ENCODE measurements at places on chromosomes 12 and 14.

- no peak for DNase-seq
These were observed 4.5 kb downstream of the B4GALNT1 start for GRCh38 chr12:57628280-57629191.

- peak; percentile 71 for DNase-seq
These were observed 7.5 kb downstream of the KLRG1 start for GRCh38 chr12:8996682-8997405.

GRCh38 chr14:33742166-33742565 lies 208.7 kb downstream of the EGLN3 start:
- no peak for DNase-seq

DNA sequence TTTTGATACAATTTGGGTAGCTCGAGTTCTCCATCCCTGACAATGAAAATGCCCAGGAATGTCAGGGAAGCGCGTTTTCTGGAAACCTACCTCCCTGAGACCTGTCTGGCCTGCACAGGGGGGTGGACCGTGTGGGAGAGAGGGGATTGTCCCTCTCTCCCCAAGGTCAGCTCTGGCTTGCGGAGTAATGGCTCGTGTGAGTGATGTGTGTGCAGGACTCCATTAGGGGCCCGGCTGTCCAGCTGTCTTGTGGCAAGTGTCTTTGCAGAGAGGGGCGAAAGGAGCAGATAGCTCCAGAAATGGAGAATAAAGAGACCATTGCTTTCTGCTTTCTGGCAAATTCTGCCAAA lies 215.3 kb downstream of the CHST11 start:
- no peak for DNase-seq

- no peak for DNase-seq
These were observed 268.3 kb upstream of the CPNE8 start for GRCh38 chr12:39173726-39174125.

DNA sequence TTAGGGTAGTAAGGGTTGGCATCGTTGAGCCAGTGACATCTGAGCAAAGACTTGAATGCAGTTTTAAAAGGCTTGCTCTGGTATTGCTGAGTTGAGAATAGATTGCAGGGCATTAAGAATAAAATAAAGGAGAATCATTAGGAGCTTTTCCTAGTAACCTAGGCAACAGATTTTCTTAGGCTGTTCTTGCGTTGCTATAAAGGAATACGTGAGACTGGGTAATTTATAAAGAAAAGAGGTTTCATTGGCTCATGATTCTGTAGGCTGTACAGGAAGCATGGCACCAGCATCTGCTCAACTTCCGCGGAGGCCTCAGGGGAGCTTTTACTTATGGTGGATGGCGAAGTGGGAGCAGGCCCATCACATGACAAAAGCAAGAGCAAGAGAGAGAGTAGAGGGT lies 97.4 kb downstream of the RAD51B start:
- no peak for DNase-seq

DNA sequence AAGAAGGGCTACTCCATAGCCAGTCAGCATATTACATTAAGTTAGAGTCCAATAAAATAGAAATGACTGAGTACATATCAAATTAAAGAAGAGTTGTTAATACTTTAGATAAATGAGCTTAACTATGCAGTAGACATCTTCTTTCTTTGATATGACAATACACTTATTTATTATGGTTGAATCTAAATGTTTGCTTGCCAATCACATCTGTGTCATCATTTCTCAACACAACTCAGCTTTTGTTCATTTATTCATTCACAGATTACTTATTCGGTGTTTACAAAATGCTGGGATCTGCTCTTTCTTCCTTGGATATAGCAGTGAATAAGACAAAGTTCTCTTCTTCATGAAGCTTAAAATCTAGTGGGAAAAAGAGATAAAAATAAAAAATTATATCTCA lies 614.6 kb upstream of the ATP2B1 start:
- DNase-seq = no peak

- no peak for DNase-seq
These were observed 121.2 kb downstream of the RAD51B start for GRCh38 chr14:67940486-67941455.

- DNase-seq = no peak
These were observed 35.2 kb upstream of the TMTC2 start for GRCh38 chr12:82651489-82651888.

DNA sequence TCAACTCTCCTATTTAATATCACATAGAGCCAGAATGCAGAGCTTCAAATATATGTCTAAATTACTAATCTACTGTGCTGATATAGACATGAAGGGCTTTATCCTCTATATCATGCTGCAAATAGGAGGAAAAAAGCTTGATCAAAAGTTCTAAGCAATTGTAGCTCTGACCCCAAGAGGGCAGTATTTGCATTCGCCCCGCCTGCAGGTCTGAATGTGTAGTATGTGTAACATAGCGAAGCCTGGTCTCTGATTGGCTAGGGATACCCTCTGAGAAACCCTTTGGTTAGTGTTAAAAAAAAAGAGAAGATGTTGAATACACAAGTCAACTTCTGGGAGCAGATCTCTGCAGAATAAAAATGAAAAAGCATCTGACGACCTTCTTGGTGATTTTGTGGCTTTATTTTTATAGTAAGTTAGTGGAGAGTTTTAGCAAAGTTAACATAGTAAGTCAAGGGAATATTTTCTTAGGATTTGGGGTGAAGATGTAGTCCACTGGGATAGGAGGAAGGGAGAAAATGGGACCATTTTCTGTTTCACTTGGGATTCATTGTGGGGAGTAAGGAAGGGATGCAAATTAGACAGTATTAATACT lies 151.6 kb upstream of the OR4E1 start:
- peak; percentile 35 for DNase-seq

GRCh38 chr12:72295101-72295500 lies 22.9 kb downstream of the TRHDE start:
- no peak for DNase-seq

GRCh38 chr12:124152731-124153130 lies 142.2 kb upstream of the RFLNA start:
- DNase-seq = no peak

DNA sequence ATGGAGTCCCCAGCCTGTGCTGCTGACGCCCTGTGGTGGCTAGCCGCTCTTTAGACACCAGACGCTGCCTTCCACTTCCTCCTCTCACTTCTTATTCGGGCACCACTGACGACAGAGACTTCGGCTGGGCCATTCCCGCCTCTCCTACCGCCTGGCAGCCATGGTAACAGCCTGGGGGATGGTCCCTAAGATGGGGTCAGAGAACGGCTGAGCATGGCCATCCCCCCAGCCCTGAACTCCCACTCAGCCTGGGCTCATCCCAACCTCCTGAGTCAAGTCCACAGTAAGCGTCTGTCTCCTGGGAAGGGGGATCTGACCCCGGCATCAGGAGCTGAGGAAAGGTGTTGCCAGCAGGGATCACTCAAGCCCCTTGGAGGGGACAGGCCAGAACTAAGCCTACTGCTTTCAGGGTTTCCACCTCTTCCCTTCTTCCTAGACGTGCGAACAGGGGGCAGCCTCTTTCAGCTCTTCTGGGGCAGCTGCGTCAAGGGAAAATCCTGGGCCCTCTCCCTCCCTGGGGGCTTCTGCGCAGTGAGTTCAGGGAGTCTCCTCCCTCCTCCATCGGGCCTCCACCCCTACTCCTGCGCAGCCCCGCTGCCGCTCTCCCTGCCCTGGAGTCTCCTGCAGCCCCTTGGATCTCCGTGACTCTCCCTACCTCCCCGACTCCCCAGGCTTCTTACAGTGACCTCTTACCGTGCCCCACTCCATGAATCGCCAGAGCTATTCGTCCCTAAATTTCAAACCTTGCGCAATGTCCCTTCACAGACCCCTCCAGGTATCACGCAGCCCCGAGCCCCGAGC lies 643 bp upstream of the TAMALIN start:
- peak; percentile 68 for DNase-seq

- no peak for DNase-seq
These were observed 649 bp upstream of the SALL2 start for GRCh38 chr14:21526672-21527317.

DNA sequence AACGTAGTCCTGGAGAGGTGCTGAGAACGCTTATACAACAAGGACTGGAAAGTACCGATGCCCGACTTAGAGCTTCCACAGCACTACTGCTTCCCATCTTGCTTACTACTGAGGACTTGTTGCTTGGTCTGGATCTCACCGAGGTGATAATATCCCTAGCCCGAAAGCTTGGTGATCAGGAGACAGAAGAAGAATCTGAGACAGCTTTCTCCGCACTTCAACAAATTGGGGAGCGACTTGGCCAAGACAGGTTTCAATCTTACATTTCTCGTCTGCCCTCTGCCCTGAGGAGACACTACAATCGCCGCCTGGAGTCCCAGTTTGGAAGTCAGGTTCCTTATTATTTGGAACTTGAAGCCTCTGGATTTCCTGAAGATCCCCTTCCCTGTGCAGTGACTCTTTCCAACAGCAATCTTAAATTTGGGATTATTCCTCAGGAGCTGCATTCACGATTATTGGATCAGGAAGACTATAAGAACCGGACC lies 1.1 kb downstream of the TOGARAM1 start:
- no peak for DNase-seq

- no peak for DNase-seq
These were observed 321.4 kb upstream of the LRFN5 start for GRCh38 chr14:41285186-41285748.
